ENCODE measurements at places on chromosomes 5 and 9.

DNA sequence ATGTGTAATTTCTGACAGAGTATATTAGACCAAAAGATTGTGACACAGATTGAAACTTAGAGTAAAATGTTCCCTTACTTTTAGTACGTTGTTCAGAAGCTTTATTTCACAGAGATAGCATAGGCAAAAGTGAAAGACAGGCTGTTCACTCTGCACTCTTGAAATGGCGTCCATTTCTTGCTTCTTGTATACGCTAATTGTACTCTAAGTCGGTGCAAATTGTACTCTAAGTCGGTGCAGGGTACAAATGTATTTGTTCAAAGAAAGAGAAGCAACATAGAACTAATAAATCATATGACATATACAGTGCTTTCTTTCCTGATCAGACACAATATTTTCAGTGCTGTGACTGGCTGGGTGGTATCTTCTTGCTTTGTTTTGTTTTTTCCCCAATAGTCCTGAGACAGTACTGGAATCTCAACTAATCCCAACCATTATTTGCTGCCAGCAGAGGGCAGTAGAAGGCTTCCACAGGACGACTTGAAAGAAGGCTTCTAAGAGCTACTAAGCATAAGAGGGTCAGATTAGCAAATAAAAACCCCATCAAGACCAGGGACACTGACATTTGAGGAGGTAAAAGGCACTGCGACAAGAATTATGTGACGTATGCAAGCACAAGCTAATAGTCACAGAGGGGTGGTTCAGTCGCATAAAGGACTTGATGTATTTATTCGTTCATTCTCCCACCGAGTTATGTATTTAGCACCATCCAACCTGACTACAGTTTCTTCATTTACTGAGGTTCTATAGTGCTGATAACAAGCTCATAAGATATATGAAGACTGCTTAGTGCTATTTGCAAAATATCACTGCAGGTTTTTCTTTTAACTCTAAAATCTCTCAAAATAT lies 831.8 kb downstream of the TAF11L14 start:
- DNase-seq, result peak; percentile 51

DNA sequence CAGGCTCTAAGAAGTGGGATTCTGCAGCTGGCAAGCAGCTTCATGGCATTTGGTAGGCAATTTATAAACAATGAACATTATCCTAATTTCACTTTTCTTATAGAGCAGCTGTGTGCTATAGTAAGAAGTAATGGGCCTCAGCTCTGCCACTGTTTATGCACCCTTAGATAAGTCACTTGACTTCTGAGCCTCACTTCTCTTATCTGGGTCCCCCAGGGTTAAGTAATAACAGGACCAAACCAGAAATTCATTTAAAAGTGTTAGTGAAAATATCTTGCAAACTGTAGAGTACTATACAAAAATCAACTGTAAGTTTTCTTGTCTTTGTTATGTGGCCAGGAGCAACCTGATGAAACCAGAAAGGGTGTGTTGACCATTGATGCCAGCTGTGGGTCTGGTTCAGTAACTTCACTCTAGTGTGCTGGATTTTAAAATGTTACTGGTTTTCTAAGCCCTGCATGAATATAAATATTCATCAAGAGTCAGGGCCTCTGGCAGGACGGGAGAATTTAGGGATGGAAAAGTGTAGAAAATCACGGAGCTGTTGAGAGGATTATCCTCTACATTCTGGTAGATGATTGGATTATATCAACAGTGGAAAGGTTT lies 24.2 kb downstream of the TNFAIP8 start:
- no peak for DNase-seq

- DNase-seq, result no peak
These were observed 22.9 kb upstream of the DENND1A start for GRCh38 chr9:123952641-123953495.

GRCh38 chr5:136511046-136511445 lies 145.7 kb upstream of the TRPC7 start:
- DNase-seq, result no peak

GRCh38 chr5:3105581-3105980 lies 354.1 kb upstream of the IRX2 start:
- no peak for DNase-seq

DNA sequence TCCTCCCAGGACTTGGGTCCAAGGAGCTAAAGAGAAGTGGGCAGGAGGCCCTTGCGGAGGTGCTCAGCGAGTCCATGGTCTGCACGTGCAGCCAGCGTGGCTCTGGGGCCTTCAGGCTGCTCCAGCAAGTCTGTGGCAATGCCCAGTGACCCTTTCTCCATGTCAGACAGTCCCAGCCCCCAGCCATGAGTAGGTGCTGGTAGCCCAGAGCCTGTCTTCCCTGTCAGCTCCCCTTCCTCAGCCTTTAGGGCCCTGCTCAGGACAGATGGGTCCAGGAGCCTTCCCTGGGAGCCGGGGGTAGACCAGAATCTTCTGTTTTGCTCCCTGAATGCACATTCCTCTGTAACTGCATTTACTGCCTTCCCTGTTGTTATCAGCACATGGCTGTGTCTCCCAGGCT lies 147.2 kb upstream of the IRX2 start:
- DNase-seq, result no peak

DNA sequence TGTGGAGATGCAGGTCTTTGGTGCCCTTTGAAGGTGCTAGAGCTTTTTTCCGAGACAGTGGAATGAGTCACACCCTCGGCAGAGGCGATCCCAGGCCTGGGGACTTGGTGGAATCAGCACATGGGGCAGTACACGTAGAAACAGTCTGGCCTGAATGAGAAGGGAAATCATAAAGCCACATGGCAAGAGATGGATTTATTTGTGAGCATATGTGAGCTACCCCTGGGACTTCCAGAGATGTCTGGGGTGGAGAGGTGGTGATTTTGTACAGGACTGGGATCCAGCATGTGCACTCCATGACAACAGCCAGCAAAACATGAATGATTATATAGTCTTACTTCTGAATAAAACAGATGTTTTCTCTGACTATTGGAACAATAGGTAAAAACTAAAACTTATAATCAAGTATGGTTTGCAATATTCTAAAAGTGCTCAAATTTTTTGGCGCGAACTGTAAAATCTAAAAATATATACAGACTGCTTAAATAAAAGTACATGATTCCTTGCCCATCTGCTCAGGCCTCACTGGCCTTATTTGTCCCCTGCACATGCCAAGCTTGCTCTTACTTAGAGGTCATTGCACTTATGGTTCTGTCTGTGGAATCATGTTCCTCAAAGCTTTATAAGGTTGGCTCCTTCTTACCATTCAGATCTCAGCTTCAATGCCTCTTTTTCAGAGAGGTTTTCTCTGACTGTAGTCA lies 54.7 kb upstream of the SMARCA2 start:
- DNase-seq, result no peak

DNA sequence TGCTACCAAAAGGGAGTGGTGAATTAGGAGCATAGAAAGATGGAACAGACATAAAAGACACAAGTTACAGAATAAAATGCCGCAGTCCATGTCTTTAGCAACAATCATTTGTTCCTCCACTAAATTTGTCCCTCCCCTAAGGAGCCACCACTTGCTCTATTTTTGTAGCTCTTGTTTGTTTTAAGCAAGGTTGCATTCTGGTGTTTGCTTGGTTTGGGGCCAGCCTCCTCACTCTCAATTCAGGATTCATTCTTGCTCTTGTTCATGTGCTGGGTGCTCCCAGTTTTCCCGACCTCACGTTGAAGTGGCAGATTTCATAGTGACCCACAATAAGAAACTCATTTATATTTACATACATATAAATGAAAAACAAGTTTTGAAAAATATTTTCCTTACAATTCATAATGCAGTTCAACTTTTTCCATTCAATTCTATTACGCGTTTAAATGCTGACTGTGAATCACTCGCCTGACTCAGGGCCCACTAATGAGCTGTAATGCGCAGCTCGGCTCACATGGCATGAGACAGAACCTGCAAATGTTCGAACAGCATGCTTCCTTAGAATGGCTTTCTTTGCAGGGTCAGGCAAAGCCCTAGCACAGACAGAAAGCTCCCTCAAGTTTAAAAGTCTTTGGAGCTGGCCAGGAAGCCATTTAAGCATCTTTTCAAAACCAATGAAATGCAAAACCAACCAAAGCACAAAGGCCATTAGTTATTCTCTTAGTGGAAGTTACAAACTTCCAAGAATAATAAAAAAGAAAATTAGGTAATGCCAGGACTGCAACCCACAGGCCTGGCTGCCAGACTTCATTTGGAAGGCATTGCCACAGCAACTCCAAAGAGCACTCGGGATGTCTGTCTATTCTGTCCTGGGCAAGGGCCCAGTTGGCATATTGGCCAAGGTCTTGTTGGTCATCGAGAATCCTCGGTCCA lies 41.7 kb downstream of the RETREG1 start:
- peak; percentile 38 for DNase-seq

- DNase-seq, result no peak
These were observed 366 bp downstream of the EPB41L4A start for GRCh38 chr5:112418659-112419163.

All from substantia nigra (tissue), 51 donors.